ENCODE measurements at places on chromosomes 2 and 18.
A peak's percentile ranks its signal among the peaks of the same experiment; 100 is the strongest.

DNA sequence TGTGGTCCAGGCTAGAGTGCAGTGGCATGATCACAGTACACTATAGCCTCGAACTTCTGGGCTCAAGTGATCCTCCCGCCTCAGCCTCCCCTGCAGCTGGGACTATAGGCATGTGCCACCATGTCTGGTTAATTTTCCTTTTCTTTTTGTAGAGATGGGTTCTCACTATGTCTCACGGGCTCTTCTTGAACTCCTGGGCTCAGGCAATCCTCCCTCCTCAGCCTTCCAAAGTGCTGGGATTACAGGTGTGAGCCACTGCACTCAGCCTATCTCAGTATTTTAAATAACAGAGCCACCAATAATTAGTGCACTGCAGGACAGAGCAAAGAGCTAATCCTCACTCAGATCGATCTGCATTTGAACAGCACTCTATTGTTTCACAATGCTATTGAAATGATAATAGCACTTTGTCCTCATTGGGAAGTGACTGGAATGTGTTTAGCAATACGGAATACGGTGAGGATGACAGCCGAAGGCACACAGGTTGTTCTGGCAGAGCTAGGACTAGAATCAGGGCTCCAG lies 335.9 kb downstream of the DLGAP1 start:
- DNase-seq = no peak

GRCh38 chr2:47088371-47089082 lies 66.6 kb downstream of the STPG4 start:
- DNase-seq = peak; percentile 33

DNA sequence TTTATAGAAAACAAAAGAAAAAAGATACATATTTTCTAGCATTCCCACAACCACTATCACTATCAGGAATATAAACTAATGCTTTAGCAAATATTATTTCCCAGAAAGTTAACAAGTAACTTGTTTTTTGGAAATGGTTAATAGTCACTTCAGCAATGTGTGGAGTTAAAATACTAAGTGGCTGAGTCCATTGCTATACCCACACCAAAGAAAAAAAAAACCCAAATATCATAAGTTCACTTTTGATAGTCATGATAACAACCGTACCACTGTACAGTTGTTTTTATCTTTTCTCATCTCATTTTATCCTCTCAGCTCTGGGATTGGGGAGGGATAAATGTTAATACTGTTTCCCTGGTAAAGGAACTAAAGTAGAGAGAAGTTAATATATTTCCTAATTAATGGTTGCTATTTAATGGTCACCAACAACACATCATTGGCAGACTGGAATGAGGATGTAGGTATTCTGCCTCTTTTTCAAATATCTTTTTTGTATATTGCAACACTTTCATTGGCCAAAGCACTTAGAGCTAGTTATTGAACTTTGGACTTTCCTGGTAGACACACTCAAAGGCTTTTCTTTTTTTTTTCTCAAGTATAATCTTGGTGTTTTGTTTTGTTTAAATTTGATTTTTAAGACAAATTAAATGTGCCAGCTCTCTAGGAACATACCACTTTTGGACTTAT lies 18.4 kb upstream of the KANSL1L start:
- DNase-seq = no peak

GRCh38 chr2:191566344-191566743 lies 111.6 kb upstream of the NABP1 start:
- peak; percentile 65 for DNase-seq

- peak; percentile 56 for DNase-seq
Measured at GRCh38 chr2:127527001-127527804, 914 bp upstream of the IWS1 start.

DNA sequence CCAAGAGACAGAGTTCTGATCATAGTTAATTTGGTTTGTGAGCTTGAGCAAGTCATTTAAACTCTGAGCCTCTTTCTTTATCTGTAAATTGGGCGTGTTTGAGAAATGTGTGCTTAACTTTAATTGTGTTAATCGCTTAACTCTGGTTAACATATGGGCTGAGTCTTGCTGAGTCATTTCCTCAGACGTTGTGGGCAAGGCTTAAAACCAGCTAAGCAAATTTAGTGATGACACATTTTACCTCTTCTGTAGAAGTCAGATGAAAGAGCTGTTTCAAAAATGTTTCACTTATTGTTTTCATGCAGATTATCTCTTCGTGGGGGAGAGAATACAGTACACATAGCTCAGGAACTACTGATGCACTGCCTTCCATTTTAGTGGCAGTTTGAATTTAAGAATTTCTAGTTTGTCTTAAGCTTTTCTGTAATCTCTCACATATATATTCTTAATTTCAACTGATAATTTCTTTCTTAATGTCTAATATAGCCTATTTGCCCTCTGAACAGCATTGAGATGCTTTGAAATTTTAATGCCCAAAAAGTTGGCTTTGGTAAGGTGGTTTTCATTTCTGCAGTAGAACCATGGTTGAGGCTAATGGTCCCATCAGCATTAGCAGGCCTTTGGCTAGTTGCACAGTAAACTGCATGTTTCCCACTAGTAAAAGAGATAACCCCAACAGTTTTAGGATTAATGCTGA lies 34.9 kb downstream of the RAB10 start:
- DNase-seq = peak; percentile 88

GRCh38 chr2:40300391-40300790 lies 151.5 kb downstream of the SLC8A1 start:
- peak; percentile 22 for DNase-seq

DNA sequence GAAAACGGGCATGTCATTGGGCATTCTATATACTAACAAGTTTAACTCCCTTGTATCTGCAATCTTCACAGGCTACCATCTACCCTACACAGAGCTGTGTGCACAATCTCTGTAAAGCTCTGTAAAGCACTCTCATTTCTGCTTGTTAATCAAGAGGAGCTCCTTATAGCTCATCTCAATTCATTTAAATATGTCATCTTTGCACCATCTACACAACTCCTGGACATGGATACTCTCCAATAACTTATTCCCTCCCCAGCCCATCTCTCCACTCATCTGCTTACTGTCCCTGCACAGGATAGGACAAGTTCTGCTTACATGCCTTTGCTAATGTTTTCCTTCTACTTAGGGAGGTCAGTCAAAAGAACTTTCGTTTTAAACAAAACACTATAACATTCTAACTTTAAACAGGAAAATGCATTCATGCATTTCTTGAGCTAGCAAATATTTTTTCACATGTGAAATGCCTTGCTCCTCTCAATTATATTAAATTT lies 61.4 kb downstream of the DPP4 start:
- no peak for DNase-seq

GRCh38 chr2:142472382-142472781 lies 341.6 kb upstream of the LRP1B start:
- no peak for DNase-seq

- no peak for DNase-seq
Measured at GRCh38 chr2:23614701-23615100, 229.7 kb downstream of the KLHL29 start.

GRCh38 chr2:102417946-102418345 lies 5.0 kb upstream of the IL18RAP start:
- DNase-seq = no peak

DNA sequence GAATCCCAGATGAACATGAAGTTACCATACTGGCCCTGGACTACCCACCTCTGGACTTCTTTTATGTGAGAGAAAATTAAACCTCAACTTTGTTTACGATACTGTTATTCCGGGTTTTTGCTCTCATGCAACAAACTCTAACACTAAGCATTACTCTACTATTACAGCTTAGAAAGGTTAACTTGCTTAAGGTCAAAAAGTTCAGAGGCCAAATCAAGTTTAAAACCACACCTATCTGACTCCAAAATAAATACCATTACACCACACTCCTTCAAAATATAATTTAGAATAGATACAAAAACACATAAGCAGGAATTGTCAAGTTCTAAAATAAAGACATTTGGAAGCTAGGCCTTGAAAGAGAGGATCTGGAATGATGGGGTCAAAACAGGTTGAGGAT lies 75.0 kb downstream of the DTNB start:
- no peak for DNase-seq

- DNase-seq = no peak
Measured at GRCh38 chr2:857937-858336, 92.7 kb upstream of the SNTG2 start.

GRCh38 chr18:70260683-70261082 lies 28.2 kb upstream of the SOCS6 start:
- no peak for DNase-seq

DNA sequence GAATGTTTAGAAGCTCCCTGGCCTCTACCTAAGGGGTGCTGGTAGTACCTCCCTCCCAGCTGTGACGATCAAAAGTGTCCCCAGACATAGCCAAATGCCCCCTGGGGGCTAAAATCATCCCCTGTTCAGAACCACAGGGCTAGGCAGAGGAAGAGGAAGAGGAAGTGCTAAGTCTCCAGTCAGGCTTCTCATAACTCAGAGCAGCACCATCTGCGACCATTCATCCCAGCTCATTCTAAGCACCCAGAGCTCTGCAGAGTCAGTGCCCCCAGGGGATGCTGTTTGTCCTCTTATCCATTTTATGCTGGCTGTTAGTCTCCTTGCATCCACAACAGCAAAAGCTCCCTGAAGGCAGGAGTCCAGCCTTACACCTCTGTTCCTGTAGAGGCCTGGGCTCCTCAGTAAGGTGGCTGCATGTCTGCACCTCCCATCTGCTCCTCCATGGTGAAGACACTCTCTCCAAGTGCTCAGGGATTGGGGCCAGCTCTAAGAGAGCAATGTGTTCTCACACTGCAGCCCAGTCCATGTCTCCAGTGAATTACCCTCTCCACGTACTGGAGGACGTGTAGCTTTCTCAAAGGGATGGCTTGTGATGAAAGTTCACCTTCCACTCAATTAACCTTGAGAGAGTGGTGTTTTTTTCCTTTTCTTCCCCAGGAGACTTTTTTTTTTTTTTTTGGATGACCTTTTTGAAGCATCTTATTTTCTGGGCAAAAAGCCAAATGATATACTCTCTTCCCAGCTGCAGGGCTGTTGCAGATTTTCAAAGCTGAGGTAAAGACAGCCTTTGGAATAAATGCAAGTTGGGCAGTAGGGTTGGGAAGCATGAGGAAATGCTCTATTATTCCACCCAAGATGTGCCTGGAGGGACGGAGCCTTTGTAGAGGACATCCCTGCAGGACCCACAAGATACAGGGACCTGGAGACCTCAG lies 158.9 kb upstream of the SLC14A2 start:
- DNase-seq = peak; percentile 5

- DNase-seq = peak; percentile 10
Measured at GRCh38 chr2:206163251-206163880, 3.7 kb downstream of the EEF1B2 start.

- no peak for DNase-seq
Measured at GRCh38 chr2:166126007-166126639, 1.7 kb downstream of the SCN1A start.

DNA sequence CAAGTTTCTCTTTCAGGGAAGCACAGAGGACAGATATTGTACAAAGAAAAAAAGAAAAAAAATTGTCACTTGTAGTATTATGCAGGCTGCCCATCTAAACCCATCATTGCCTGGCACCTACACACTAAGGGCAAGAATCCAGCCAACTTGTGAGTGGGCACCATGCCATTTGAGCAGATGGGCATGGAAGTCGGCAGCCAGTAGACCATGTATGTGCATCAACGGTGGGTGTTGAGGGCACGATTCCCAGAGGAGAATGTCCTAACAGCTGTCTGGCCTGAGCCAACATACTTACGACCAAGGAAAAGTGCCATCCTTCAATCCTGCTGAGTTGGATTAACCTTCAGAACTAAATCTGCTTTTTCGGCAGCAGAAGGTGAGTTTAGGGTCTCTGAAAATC lies 63.9 kb downstream of the ARHGAP15 start:
- DNase-seq = no peak

DNA sequence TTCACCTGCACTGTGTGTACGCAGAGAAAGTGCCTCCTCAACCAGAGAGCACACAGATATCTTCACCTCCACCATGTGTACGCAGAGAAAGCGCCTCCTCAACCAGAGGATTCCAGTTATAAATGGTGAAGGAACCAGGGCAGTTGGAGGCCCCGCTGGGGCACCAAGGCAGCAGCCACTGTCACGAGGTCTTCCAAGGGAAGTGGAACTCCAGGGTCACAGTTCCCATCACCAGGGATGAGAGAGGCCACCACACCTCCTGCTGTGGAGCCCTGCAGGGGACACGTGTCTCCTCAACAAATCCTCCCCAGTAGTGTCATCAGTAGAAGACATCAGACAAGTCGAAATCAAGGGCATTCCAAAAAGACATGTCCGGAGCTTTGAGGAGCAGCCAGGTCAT lies 28.2 kb upstream of the NFATC1 start:
- DNase-seq = no peak

DNA sequence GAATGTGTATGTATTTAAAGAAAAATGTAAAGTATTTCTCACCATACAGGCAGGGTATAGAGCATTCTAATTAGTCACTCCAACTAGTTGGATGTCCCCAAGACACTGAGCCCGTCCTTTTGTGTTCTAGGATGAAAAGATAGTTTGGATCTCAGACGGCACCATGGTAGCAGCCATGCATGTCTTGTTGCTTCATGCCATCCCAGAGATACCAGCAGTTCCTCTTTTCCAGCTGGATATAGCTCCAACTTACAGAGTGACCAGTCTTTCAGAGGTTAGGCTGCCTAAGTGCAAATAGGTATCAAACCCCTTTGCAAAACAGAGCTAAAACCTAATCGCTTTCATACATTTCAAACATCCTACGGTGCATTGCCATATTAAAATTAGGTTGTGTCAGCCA lies 275.3 kb downstream of the MTX2 start:
- DNase-seq = no peak

DNA sequence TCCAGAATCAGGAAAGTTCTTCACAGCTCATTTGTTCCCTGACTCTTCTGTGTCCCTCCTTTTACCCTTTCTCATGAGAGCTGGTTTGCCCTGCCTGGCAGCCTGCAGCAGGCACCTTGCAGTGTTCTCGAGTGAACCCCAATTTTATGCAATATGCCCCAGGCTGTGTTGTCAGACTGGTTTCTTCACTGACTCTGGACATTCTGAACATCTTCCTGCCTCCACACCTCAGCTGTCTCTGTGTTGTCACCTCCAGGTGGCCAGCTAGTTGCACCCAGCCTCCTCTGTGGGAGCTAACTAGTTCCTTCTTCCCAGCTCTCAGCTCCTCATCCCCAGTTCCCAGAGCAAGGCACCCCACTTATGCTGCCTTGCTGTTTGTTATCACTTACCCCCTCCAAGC lies 5.5 kb downstream of the SETBP1 start:
- no peak for DNase-seq

DNA sequence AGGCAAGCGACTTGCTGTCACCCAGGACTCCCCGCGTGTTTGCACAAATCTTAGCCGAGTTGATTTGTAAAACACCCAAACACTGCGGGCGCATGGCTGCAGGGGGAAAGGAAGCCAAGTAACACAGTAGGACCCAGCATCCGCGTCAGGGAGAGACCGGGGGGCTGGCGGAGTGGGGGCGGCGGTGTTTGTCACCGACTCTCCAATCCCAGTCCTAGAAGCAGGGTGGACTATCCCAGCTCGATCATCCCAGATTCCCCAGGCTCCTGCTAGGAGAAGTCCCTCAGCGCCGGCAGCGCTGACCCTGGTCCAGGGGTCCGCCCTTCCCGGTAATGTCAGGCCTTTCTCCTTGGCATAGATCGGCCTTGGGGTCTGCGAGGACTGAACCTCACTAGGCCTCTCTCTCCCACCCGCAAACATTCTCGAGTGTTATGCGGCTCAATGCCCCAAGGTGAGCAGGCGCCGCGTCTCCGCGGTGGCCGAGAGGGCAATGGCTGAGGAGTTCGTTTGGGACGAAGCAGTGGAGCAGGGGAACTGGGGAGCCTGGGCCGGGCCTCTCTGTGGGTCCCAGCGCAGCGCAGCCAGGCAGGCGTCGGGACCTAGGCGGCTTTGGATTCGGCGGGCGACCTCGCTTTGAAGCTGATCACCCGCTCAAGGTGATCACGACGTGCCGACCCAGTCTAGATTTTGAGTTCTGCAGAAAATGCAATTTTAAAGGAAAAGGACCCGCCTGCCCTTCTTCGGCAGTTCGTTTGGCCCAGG lies 1.5 kb upstream of the GDF7 start:
- DNase-seq = no peak
